ENCODE measurements at places on chromosomes 3 and 15.

- DNase-seq, result no peak
Observed at GRCh38 chr15:50166216-50166615, 15.8 kb upstream of the SLC27A2 start.

DNA sequence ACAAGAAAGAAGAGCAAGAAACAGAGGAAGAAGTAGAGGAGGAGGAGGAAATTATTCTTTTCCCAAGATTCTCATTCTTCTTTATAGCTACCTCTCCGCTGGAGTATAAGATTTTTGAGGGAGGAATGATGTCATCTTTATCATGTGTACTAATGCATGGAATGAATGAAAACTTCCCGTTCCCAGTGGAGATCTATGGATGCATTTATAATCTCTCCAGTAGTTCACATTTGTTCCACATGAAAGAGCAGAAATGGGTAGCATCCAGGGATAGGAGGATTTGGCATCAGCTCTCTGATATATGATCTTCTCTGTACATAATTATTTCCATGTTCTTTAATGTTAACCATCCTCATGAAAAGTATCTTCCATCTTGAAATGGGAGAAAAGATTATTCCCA, 244.4 kb downstream of the ADAMTSL3 start:
- no peak for DNase-seq

DNA sequence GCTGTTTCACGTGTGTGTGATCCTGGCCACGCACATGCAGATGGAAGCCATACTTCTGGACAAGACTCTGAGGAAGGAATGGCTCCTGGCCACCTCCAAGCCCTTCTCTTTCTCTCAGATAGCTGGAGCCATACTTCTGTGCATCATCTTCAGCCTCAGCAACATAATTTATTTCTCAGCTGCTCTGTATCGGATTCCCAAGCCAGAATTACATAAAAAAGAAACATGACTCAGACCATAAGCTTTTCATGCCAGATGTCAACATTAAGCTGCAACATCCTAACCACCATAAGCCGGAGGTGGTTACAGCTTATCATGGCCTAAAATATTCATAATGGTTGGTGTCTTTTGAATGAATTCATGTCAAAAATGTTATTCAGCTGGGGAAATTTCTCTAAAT, 10.6 kb upstream of the KIF23 start:
- no peak for DNase-seq

DNA sequence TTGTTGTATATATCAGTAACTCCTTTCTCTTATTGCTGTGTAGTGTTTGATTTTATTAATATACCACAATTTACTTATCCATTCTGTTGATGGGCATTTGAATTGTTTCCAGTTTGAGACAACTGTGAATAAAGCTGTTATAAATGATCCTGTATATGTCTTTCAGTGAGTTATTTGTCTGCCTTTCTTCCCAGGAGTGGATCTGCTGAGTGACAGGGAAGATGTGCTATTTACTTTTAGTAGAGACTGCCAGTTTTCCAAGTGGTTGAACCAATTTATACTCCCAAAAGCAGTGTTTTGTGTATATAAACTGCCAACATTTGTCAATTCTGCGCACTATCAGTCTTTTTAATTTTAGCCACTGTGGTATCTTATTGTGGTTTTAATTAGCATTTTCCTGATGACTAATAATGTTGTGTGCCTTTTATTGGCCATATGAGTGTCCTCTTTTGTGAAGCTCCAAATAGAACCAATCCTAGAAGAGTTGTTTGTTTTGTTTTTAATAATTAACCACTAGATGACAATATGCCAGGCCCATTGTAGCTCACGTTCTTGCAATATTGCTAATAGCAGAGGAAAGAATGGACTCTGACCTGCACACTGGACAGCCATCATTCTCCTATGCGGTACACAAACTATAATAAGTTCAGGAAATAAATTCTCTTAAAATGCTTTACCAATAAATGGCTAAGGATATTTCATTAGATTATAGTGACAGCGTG, 25.3 kb downstream of the TRANK1 start:
- no peak for DNase-seq

DNA sequence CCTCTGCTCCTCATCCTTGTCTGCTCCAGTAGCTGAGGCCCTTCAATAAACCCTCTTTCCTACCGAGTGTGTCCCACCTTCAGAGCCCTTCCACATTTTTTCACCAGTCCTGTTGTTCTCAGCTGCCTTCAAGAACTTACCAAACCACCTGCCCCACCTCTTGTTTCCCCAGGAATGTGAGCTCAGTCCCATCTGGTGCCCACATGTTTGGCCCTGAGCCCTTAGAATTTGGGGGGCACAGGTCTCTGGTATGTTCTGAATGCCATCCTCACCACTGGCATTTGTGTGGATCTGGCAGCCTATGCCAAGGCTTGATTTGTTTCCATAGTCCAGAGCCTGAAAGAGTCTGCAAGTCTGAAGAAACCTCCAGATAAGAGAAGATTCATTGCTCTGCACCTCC, 315.2 kb upstream of the PPP2R3A start:
- no peak for DNase-seq

DNA sequence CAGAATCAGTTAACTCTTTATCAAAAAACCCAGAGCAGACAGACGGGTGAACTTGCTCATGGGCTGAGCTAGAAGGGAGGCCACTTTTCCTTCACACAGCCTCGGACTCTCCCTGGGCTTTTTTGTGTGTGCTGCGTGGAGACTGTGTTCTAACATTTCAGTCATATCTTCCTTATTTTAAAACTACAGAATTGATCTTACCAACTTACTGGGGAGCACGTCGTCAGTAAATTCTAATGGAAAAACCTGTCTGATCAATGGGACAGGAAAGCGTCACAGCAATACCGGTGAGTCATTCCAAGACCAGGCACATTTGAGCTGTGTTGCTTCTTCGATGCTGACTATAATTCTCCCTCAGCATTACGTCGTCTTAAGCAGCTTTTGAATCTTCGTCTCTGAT, 145.1 kb downstream of the LPP start:
- no peak for DNase-seq

DNA sequence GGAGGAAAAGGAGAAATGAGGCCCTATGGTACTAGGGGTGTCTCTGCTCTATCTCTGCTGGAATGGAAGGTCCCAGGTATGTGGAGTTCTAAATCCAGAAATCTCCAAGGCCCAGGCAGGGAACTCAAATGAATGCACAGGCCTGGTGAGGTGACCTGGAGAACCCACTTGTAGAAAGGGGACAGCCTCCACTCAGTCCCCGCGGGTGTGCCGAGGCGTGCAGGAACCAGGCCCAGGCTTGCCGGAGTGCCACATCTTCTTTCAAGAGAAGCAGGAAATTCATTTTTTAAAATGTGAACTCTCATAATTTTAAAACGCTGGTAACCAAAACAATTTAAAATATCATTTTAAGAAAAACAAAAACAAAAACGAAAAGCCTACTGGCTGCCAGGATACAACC, 32.2 kb upstream of the ADCY5 start:
- no peak for DNase-seq

DNA sequence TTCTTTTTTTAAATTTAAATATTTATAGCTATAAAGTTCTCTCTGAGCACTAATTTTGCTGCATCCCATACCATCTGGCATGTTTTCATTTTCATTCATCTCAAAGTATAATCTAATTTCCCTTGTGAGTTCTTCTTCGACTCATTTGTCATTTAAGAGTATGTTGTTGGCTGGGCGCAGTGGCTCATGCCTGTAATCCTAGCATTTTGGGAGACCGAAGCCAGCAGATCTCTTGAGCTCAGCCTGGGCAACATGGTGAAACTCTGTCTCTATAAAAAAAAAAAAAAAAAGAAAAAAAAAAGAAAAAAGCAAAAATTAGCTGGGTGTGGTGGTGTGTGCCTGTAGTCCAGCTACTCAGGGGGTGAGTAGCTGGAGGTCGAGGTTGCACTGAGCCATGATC, 34.8 kb downstream of the MAP1A start:
- DNase-seq, result no peak

DNA sequence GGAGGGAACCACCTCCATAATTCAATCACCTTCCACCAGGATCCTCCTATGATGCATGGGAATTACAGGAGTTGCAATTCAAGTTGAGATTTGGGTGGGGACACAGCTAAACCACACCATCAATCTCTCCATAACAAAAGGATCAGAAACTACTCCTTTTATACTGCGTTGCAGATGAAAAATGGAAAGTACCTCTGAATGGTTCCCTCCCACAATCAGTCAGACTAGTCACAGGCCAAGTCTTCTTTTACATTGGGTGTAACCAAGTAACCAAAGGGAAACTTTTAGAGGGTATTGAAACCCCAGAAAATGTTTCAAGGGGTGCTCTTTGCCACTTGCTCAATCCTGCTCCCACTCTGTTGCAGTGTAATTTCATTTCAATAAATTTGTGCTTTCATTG, 504.3 kb upstream of the CNTN3 start:
- DNase-seq, result no peak

GRCh38 chr3:108486941-108487340, 23.5 kb downstream of the MYH15 start:
- DNase-seq, result peak; percentile 19

GRCh38 chr3:141881702-141882101, 5.3 kb downstream of the ATP1B3 start:
- DNase-seq, result no peak

GRCh38 chr3:178270838-178271237, 265.4 kb upstream of the KCNMB2 start:
- no peak for DNase-seq

DNA sequence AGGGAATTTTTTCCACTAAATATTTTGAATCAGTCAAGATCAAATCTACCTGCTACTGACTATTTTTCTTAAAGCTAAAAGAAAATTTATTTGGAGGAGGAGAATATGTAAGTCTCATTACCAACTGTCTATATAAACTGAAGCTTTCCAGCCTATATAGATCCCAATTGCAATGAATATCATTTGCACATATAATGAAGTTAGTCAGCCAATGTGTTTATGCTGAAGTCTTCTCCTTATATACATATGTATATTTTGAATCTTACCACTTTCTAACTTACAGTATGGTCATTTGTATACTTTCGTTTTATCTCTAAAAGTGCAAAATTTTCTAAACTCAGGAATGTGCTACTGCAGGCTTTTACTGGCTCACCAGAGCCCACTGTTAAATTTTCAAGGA, 136.5 kb downstream of the SYNPR start:
- no peak for DNase-seq

DNA sequence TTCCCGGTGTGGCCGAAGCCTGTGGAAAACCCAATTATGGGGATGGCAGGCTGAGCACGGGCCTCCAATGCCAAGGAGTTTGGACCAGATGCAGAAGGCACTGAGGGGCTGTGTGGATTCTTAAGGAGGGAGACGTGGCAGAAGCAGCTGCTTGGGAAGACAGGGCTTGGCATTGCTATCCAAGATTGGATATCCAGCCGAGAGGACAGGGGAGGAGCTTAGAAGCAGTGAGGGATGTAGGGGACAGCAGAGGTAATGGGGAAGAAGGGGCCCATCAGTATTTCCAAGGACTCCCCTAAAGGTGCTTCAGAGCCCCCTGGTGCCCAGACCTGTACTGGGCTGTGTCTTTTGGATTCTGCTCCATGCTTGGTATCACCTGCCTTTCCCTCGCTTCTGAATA, 112.8 kb upstream of the TLE3 start:
- no peak for DNase-seq

GRCh38 chr3:162211470-162211869, 714.9 kb downstream of the OTOL1 start:
- no peak for DNase-seq

- DNase-seq, result no peak
Observed at GRCh38 chr15:100334905-100335304, 6.9 kb downstream of the ADAMTS17 start.

- DNase-seq, result no peak
Observed at GRCh38 chr3:15523660-15524417, 2.3 kb upstream of the COLQ start.

GRCh38 chr3:136584728-136585127, 167.4 kb downstream of the STAG1 start:
- DNase-seq, result no peak

DNA sequence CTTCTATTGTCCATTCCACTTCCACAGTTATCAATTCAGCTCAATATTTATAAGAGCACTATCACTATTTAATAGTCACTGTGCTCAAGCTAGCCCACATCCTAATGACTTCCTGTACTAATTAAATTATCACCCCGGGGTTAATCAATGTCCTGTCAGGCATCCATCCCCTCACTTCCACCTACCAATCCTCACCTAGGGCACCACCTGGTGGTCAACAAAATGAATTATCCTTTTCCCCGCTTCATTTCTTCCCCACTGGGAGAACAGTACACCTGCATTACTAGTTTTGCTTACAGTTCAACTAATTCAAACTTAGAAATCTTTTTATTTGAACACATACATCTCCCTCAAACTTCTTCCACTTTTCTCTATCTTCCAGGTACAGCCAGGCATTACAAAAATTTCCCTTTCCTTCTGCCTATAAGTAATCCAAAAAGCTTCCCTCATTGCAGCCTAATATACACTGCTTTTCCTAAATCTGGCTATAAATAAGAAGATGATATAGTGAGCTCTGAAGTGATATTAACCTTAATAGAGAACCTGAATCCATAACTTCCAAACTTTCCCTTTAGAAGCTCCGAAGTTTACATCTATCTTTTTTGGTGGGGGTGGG, 68.5 kb downstream of the TMCC1 start:
- no peak for DNase-seq

GRCh38 chr3:27591312-27592210, 107.4 kb upstream of the SLC4A7 start:
- DNase-seq, result no peak

- DNase-seq, result no peak
Observed at GRCh38 chr3:77459926-77460325, 420.0 kb downstream of the ROBO2 start.

GRCh38 chr3:197224034-197224444, 74.4 kb downstream of the DLG1 start:
- no peak for DNase-seq

DNA sequence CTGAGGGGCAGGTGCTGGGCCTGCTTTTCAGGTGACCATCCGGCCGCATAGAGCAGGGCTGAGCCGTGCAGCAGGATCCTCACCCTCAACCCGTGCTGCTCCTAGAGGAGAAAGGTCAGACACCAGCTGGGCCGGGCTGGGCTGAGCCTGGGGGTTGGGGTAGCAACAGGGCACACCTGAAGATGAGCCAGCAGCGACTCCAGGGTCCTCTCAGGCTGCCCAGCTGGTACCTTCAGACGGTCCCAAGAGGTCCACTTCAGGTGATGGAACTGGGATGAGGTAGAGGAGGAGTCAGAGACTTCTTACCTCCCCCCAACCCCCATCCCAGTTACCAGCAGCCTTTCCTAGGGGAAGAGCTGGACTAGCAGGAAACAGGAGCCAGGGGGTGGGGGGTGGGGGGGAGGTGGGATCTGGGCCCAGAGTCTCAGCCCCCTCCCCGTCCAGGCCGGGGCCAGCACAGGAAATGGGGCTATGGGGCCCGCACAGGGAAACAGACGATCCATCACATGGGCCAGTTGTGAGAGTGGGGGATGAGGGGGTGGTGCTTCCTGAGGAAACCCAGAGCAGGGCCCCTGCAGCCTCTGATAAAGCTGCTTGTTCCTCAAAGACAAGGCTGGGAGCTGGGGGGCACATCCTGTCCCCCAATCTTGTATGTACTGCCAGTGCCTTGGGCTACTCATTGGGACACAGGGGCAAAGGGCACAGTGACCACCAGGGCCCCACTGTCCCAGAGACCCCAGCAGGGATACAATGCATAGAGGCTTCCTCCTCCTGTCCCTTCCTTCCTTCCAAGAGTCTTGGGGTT, 3.0 kb downstream of the INKA1 start:
- DNase-seq, result peak; percentile 45

GRCh38 chr3:87771337-87772192, 287.2 kb downstream of the CGGBP1 start:
- DNase-seq, result no peak

GRCh38 chr3:33798113-33798417, 365 bp upstream of the PDCD6IP start:
- DNase-seq, result peak; percentile 17
